Activated naive CD4-positive, alpha-beta T cell (primary cell): ENCODE measurements at places on chromosomes 1 and 21.

GRCh38 chr1:207463021-207463420 lies 8.9 kb downstream of the CR2 start:
- DNase-seq: no peak

DNA sequence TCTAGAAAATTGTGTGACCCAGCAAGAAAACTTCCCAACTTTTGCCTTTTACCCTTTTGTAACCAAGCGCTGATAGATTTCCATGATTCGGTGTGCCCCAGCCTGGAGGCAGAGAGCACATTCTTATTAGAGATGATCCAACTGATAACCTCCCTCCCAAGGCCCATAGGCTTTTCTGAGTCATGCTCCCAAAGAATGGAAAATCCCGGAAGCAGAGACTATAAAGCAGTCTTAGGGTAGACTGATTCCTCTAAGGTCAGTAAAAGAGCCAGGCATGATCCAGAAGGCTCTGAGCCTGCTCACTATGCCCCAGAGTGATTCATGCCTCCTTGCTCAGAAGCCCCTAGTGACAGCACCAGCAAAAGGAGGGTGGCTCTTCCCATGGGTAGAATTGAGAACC lies 4.3 kb downstream of the CAMK1G start:
- DNase-seq: no peak

GRCh38 chr1:161421456-161421855 lies 53.8 kb upstream of the CFAP126 start:
- no peak for DNase-seq

DNA sequence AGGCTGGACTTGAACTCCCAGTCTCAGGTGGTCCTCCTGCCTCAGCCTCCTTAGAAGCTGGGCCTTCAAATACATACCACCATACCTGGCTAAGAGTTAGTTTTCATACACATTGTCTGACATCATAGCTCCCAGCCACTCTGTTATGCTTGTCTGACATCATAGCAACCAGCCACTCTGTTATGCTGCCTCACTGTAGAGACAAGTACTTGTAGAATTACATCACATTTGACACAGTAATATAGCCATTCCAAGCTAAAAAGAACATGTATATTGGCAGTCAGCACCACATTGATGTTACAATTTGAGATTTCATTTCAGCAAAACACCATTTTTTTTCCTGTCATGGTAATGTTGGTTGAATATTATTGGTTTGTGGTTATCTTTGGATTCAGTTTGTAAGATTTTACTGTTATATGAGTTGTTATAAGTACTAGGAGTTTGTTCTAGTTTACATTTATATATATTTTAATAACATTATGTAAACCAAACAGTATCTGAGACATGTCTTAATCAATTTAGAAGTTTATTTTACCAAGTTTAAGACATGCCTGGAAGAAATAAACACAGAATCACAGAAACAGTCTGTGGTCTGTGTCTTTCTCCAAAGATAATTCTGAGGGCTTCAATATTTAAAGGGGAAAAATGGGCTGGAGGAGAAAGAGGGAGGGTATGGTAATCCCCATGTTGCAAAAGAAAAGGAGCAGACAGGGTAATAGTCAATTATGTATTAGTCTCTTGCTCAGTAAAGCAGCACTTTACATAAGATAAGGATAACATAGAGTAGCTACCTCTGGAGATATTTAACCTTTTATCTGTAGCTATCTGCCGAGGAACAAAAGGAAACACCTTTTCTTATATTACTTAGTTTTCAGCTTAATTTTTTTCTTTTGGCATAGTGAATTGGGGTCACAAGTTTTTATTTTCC lies 43.0 kb downstream of the XPR1 start:
- no peak for DNase-seq

DNA sequence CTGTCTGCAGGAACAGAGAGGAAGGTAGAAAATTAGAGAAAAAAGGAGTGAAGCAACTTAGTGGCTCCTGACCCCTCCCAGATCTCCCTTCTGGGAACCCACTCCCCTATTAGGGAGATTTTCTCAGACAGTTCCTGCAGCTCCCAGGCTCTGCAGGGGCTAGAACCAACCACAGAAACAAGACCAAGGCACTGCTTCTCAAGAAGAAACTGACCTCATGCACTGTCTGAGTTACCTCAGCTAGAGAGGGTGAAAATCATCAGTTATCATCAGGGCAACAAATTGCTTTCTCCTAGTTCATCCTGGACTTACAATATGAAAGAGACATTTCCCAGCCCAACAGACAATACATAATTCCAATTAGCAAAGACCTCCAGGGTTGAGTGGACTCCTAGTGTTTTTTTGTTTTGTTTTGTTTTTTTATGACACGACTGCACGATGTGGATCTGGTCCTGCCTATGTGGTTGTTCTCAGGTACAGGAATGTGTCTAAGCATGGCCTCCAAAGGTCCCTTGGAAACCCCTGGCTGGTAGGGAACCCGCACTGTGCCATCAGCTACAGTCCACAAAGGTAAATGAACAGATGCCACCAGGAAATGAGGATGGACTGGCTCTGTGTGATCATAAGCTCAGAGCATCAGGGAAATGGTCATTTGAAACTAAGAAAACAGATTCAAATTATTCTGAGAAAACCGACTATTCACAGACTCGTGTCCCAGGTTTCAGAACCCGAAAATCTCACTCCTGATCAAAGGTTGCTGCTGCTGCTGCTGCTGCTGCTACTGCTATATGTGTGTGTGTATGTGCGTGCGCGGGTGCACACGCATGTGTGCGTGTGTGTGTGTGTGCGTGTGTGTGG lies 65.3 kb downstream of the LAMC2 start:
- no peak for DNase-seq

GRCh38 chr1:21916447-21917238 lies 20.5 kb downstream of the HSPG2 start:
- no peak for DNase-seq

GRCh38 chr1:156815961-156816422 lies 656 bp downstream of the SH2D2A start:
- DNase-seq: no peak

GRCh38 chr1:234310460-234310817 lies 62.8 kb upstream of the COA6 start:
- no peak for DNase-seq

DNA sequence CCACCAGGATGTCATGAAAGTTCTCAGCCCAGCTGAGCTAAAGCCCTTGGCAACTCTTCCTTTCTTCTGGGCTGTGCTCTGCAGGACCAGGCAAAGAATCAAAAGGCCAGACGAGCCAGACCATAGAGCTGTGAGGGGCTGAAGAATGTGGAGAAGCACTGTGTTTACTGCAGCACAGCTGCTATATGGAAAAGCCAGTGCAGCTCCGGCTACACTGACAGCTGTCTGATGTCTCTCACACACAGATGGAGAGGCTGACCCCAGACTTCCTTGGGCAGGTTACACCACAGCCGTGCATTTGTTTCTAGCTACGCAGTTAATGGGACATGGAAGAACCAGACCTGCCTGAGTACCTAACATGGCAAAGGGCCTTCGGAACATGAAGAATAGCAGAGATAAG lies 40.3 kb downstream of the CD247 start:
- DNase-seq: no peak

DNA sequence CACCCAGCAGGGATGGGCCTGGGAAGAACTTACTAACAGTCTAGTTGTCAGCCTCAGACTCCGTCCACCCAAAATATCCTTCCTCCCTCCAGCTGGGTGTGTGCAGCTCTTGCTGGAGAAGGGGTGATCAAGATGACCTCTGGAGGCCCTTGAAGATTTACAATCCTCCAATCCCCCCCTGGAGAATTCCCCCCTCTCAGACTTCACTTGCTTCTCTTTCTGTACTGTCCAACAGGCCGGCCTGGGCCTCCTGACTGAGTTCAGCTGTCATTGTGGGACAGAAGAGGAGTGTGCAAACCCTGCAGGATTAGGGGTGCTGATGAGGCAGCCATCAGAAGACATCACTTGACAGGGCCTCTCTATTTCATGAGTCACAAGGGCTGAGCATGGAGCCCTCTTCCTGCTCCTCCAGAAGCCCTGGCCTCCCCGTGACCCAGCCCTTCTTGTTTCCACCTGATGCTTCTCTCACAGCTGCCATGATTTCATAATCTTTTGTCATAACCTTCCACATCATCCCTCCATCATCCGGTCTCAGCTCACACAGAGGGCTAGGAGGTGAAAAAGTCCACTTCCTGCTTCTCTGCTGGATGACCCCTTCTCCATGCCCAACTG lies 17.5 kb upstream of the IGFN1 start:
- DNase-seq: no peak

GRCh38 chr1:192732787-192733186 lies 76.1 kb upstream of the RGS2 start:
- no peak for DNase-seq

DNA sequence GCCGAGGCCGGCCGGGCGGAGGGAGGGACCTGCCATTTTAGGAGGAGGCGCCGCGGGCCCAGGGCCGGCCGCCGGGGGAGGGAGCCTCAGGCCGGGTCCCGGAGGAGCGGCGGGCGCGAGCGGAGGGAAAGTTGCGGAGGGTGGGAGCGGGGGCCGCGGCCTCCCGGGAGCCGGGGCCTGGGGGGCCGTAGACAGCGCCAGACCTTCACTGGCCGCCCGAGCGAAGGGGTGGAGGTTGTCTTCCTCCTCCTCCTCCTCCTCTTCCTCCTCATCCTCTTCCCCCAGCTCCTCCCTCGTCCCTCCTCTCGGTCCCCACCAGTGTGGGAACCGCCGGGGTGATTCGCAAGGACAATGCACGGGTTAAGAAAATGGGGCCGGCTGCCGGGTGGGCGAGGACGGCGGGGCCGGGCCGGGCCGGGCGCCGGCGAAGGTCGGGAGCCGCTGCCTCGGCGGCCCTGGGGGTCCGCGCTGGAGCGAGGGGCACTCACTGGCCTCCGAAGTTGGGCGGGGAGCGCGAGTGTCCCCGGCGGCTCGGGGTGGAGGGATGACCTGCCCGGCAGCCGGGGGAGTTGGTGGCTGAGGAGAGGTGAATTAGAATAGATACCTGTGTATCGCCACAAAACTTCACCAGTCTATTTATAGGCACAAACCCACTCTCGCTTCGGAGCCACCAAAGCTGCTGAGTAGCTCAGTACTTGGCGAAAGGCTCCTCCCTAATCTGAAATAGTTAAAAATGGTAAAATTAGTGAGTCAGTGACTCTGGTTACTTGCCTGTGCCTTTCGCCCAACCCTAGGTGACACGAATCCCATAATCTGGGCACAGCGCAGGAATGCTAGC lies 1.3 kb downstream of the DYRK1A start:
- no peak for DNase-seq

DNA sequence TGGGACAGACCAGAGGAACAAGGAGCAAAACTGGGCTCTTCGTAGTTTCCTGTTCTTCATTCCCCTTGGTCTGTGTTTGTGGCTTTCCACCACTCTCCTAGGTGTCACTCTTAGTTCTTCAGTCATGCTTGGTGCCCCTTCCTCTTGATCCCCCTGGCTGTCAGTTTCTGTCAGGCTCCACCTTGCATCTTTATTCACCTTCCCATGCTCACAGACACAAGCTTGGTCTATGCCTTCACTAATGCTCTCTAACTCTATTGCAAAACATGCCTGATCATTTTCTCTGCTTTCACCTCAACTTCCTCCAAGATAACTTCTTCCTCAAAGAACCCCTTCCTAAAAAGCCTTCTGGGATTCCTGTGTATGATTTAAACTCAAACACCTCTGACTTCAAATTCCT lies 122.9 kb downstream of the GLUL start:
- no peak for DNase-seq
